NCI-H2029 (cell line): ENCODE measurements at places on chromosomes 5 and 9.

GRCh38 chr9:71752352-71752751, 16.0 kb downstream of the CEMIP2 start:
- no peak for DNase-seq

DNA sequence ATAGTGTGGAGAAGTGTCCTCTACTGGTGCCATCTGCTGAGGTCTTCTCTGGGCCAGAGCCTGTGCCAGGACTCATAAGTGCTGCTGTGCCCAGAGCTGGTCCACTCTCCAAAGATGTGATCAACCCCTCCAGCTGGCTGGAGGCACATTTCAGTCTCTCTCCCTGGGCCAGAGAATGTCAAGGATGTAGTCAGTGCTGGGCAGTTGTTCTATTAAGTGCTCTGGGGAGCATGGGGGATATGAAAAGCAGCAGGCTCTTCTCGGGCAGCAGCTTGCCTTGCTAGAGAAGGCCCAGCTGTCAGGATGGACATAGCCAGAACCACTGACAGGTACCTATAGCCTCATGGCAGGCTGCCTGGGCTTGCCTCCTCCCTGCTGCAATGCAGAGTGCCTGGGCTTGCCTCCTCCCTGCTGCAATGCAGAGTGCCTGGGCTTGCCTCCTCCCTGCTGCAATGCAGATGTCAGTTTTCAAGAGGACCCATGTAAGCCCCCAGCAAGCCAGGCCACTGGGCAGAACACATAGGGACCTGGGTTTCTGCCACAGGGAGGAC, 157.2 kb upstream of the PANK3 start:
- no peak for DNase-seq

GRCh38 chr5:100872408-100873190, 30.5 kb downstream of the ST8SIA4 start:
- DNase-seq: no peak

GRCh38 chr9:131421691-131422090, 27.8 kb downstream of the PRRC2B start:
- no peak for DNase-seq

DNA sequence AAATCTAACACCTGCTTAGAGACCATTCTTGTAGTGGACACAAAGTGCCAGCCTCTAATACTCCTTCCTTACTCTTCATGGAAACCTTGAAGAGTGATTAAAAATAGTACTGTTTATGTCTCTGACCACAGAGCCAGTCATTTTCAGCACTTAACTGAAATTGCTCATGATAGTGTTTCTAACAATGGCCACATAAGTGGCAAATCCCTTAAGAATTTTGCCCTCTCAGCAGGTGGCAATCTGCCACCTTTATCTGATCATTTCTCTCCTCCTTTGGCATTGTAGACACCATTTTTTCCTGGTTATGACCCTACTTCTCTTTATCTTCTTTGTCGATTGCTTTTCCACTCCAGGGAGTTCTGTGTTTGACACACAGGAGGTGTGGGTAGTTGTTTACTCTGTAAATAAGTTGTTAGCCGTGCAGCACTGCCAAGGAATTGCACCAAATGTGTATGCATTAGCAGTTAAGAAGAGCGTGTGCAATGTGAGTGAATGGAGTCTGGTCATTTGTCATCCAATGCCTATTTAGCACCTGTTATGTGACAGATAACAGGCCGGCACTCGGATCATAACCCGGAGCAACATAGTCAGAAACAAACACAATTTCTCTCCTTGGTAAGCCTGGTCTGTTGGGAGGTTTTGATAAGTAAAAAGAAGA, 36.8 kb upstream of the STARD4 start:
- DNase-seq: peak; percentile 66

- no peak for DNase-seq
These were observed 121.4 kb upstream of the CACNA1B start for GRCh38 chr9:137756045-137756744.

GRCh38 chr5:165244407-165244806, 1739.0 kb downstream of the MAT2B start:
- no peak for DNase-seq

DNA sequence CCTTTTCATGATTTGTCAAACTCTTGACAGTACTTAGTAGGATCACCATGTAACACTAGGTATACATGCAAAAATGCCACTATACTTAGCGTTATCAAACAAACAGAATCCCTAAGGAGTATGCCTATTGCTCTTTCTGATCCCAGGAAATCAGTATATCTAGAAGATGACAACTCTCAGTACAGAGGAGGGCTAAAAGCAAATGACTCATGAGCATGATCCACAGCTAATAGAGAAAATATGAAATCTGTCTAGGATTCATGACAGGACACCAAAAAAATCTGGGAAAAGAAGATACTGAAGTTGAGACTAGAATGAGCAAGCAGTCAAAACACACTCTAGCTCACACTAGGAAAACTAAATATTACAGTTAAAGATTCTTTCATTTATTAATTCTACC, 89.2 kb downstream of the RAPGEF6 start:
- DNase-seq: no peak

- DNase-seq: no peak
These were observed 311.0 kb downstream of the GABRB2 start for GRCh38 chr5:161235569-161235968.

DNA sequence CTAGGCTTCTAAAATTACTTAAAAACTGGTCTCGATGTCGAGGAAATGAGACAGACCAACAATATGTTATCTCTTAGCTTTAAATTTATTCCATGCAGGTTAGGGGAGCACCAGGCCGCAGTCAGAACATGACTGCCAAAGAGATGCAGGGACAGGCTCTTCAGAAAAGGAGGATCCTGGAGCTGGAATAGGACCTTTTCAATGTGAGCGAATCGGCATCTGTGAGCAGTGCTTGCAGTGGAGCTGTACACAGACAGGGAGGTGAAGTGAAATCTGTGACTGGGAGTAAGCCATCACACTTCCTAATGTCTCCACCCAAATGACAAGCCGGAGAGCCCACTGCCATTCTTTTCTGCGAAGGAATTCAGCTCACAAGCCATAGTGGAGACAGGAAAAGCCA, 78.2 kb downstream of the EFNA5 start:
- DNase-seq: no peak

- DNase-seq: no peak
These were observed 26.5 kb downstream of the HMCN2 start for GRCh38 chr9:130292106-130292505.

GRCh38 chr5:66440202-66440680, 156.0 kb upstream of the MAST4 start:
- DNase-seq: peak; percentile 15

GRCh38 chr5:146626936-146627335, 110.9 kb upstream of the GPR151 start:
- DNase-seq: no peak

DNA sequence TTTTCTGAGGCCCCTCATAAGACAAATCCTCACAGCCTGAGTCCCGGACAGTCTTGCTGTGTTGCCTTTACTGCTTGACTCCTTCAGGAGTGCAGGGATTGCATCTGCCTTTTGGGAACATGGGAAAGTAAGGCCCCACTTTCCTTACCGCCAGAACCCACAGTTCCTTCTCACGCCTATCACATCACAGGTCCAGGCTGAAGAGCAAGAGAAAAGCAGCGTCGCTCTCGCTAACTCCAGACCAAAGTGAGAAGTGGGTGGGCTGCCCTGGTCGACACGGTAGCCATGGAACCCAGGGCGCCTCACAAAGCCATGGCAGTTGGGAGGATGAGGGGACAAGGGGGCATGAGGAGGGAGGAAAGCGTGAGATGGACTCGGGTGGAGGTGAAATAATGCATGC, 7.9 kb upstream of the ZDHHC11 start:
- DNase-seq: no peak

- no peak for DNase-seq
These were observed 90.1 kb downstream of the LMX1B start for GRCh38 chr9:126703866-126704156.

- no peak for DNase-seq
These were observed 478.4 kb downstream of the ACTL7B start for GRCh38 chr9:108377382-108377781.

GRCh38 chr5:103216137-103216536, 42.4 kb upstream of the MACIR start:
- no peak for DNase-seq

- no peak for DNase-seq
These were observed 485.1 kb upstream of the PAPPA start for GRCh38 chr9:115668521-115668920.

DNA sequence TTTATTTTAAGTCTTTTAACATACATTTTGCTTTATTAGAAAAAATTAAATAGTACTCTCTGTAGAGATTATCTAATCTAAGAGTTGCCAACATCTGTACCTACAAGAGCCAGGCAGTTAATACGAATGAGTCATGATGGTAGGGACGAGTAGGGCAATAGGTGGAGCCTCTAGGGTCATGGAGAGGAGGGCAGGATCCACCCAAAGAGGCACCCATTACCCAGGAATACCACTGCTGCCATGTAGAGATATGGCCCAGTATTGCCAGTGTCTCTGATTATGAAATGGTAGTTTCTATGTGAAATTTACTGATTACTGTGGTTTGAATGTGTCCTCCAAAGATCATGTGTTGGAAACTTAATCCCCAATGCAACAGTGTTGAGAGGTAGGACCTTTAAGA, 170.4 kb downstream of the PIK3R1 start:
- DNase-seq: no peak

DNA sequence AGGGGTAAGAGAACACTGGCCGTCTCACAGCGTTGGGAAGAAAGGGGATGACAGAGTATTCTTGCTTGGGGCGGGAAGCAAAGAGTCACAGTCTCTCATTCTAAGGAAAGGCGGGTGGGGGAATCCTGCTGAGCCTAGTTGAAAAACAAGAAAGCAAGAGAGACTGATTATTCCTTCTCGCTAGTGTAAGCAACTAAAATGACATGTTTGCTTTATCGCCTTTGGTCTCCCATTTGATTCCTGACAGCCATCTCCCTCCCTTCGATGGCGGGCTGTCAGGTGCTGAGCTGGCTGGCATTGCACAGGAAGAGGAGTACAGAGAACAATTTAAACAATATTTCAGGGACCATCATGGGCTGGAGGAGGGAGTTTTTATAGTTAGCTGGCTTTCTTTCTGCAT, 331.3 kb downstream of the ASTN2 start:
- no peak for DNase-seq

GRCh38 chr5:56977822-56978221, 25.9 kb upstream of the MIER3 start:
- no peak for DNase-seq

- DNase-seq: peak; percentile 84
These were observed 89.7 kb upstream of the ADRA1B start for GRCh38 chr5:159826351-159827214.

GRCh38 chr5:40442346-40442745, 237.4 kb upstream of the PTGER4 start:
- no peak for DNase-seq

GRCh38 chr5:72523960-72524582, 16.9 kb upstream of the ZNF366 start:
- peak; percentile 15 for DNase-seq

- DNase-seq: peak; percentile 83
These were observed 17.5 kb upstream of the MSMP start for GRCh38 chr9:35771534-35771933.
